ENCODE measurements at places on chromosomes 11 and 22.

- no peak for DNase-seq
These were observed 37.6 kb downstream of the ZNF195 start for GRCh38 chr11:3341298-3341697.

- no peak for DNase-seq
These were observed 120.5 kb downstream of the HIPK3 start for GRCh38 chr11:33377412-33378370.

DNA sequence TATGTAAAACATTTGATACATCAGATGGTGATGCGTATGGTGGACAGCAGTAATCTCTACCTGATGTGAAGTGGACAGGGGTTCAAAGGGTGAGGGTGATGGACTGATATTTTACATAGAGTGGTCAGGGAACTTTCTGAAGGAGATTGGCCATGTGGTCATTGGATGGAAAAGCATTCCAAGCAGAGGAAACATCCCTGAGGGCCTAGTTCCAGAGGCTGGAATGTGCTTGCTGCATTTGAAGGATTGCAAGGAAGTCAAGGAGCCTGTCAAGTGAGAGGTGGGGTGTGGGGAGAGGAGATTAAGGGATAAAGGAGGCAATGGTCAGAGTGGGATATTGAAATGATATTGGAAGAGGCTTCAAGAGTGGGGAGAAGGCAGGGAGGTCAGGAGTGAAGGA, 151.9 kb upstream of the NTM start:
- no peak for DNase-seq

DNA sequence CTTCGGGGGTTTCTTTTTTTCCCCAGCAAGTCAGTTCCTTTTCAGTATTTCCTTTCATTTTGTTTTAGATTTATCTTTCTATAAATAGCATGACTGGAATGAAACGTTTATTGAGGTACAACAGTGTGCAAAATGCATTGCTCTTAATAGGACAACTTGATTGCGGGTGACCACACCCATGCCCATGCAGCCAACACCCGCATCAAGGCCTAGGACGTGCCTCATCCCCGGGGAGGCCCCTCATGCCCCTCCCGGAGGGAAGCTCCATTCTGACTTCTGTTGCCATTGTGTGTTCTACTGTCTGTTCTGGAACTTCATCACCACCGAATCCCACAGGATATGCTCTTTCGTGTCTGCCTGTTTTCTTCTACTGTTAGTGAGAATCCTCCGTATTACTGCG, 82.2 kb downstream of the RPS6KA4 start:
- DNase-seq: no peak

DNA sequence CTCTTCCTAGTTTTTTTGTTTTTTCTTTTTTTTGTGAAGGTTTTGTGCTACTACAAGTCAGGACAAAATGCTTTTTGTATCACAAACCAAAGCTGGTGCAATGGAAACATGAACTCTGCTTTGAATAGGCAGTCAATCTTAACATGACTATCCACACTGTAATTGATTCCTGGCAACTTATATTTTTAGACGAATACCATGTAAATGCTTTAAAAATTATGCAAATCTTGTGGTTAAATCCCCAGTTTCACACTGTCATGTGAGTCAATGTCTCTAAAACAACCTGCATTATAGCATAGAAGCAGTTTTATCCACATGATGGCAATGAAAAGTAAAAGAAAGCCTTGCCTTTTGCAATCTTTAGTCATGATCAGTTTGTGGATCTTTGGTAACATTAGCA, 8.9 kb downstream of the TRPC6 start:
- DNase-seq: no peak

GRCh38 chr11:113926273-113927197, 21.9 kb downstream of the HTR3B start:
- no peak for DNase-seq

GRCh38 chr11:119103793-119104192, 2.1 kb upstream of the DPAGT1 start:
- no peak for DNase-seq

DNA sequence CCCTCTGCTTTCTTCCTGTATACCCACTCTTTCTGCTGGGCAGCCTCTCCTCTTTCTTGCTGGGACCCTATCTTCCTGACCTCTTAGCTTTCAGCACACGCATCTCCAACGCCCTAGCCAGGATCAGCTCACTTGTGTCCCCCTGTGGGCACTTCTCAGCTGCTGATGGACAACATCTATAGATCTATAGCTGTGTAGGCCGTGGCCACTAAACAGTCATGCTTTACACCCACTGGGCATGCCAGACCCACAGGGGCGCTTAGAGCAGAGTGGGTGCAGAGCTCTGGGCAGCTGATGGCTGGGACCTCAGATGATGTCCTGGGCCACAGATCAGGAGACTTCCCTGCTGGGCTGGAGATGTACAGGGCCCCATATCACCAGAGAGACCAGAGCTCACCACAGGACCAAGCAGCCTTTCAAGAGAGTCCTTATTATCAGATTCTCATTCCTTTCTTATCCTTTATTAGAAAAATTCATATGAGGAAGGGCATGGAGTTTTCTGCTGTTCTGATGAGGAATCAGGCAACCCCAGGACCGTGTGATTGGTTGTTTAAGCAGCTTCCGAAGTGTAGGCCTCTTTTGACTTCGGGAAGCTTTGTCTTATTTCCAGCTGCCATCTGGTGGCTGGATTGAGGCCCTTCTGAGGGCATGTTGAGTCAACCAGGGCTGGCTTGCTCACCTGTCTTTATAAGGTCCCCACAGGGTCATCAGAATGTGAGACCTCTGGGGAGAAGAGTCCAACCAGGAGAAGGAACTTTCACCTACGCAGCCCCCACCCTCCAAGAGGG, 60.5 kb downstream of the OSBP2 start:
- no peak for DNase-seq

DNA sequence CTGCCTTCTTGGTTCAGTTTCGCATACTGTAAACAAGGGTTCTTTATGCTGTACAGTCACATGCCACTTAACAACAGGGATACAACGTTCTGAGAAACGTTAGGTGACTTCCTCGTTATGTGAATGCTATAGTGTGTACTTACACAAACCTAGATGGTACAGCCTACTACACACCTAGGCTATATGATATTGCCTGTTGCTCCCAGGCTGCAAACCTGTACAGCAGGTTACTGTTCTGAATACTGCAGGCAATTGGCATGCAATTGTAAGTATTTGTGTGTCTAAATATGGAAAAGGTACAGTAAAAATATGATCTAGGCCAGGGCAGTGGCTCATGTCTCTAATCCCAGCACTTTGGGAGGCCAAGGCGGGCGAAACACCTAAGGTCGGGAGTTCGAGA, 85.7 kb upstream of the PRDM11 start:
- DNase-seq: no peak

DNA sequence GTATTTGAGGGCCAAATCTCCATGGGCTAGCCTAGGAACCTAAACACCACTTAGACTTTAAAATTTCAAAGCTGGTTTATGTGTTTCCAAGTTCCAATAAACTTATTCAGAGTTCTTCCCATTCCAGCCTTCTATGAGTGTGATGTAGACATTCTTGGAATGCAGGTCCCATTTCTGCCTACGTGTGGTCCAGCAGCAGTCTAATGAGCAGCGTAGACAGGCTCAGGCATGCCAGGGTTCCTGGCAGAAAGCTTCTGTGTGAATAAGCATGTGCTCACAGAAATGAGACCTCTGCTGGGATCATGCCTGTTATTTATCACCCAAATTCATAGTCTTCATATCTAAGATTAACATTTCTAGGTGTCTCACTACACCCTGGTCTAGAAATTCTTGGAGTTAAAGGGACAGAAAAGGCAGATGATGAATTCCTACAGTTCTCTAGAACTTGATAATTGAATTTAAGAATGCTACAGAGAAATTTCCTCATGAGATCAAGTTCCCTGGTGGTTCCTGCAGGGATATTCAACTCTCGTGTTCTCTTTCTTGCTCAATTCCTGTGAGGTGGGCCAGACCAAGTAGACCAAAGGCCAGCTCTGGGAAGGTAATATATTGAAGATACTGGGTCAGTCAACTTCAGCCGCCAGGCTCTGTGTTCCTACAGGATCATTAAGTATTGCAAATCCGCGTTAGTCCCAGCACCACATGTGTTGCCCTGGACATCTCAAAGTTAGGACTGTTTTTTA, 17.6 kb downstream of the RNF185 start:
- no peak for DNase-seq

GRCh38 chr11:17076517-17077239, 789 bp downstream of the RPS13 start:
- DNase-seq: no peak

GRCh38 chr22:41597635-41597953, 8.0 kb upstream of the PMM1 start:
- no peak for DNase-seq

- no peak for DNase-seq
These were observed 325.8 kb downstream of the C11orf87 start for GRCh38 chr11:109747839-109748238.

DNA sequence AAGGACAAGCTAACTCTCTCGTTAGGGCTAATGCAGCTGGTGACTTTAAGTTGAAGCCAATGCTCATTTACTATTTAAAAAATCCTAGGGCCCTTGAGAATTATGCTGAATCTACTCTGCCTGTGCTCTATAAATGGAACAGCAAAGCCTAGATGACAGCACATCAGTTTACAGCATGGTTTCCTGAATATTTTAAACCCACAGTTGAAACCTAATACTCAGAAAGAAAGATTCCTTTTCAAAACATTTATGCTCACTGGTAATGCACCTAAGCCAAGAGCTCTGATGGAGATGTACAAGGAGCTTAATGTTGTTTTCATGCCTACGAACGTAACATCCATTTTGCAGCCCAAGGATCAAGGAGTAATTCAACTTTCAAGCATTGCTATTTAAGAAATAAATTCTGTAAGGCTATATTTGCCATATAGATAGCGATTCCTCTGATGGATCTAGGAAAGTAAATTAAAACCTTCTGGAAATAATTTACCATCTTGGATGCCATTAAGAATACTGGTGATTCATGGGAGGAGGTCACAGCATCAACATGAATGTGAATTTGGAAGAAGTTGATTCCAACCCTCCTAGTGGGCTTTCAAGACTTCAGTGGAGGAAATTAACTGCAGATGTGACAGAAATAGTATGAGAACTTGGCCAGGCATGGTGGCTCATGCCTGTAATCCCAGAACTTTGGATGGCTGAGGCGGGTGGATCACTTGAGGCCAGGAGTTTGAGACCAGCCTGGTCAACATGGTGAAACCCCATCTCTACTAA, 14.5 kb downstream of the XNDC1N start:
- DNase-seq: no peak

- DNase-seq: no peak
These were observed 28.2 kb downstream of the MYH9 start for GRCh38 chr22:36359470-36359996.

GRCh38 chr11:85180528-85180927, 446.6 kb downstream of the DLG2 start:
- no peak for DNase-seq

DNA sequence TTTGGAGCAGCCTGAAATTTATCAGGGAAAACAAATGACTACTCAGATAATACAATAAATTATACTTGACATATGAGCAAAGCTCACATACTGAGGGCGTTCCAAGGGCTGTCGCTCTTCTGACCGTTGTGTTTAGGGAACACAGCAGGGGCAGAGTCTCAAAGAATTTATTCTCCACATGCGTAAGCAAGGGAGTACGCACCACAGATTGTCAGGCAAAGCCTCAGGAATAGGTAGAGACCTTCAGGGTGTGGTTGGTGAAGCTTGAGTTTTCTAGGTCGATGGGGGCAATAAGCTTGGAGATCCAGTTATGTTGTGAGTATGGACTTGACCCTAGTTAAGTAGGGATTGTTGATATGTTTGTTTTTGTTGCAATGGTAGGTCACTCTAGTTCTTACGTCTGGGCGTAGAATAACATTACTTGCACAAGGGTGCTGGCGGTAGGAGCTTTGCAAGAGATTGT, 830 bp downstream of the ACAT1 start:
- no peak for DNase-seq

- no peak for DNase-seq
These were observed 22.9 kb upstream of the FGF3 start for GRCh38 chr11:69841859-69842698.

- DNase-seq: no peak
These were observed 15.5 kb downstream of the SLC1A2 start for GRCh38 chr11:35403765-35404387.

GRCh38 chr11:74325649-74326645, 14.5 kb upstream of the P4HA3 start:
- peak; percentile 69 for DNase-seq

- no peak for DNase-seq
These were observed 63.6 kb upstream of the PPARA start for GRCh38 chr22:46086577-46087335.

GRCh38 chr22:40782521-40782920, 36.6 kb downstream of the SLC25A17 start:
- no peak for DNase-seq

GRCh38 chr11:134668076-134668475, 256.0 kb upstream of the B3GAT1 start:
- no peak for DNase-seq

GRCh38 chr11:90134478-90135003, at the start of gene NAALAD2:
Gene NAALAD2 (plus strand): TSS chr11:90134663. CDS start chr11:90134759, 96 bp downstream.
- peak; percentile 24 for DNase-seq

GRCh38 chr11:60777106-60777505, 8.0 kb upstream of the MS4A10 start:
- DNase-seq: no peak

GRCh38 chr11:36431429-36432092, 78.5 kb downstream of the TRAF6 start:
- DNase-seq: no peak

- DNase-seq: no peak
These were observed 44.3 kb downstream of the ZNRF3 start for GRCh38 chr22:28927630-28928029.

DNA sequence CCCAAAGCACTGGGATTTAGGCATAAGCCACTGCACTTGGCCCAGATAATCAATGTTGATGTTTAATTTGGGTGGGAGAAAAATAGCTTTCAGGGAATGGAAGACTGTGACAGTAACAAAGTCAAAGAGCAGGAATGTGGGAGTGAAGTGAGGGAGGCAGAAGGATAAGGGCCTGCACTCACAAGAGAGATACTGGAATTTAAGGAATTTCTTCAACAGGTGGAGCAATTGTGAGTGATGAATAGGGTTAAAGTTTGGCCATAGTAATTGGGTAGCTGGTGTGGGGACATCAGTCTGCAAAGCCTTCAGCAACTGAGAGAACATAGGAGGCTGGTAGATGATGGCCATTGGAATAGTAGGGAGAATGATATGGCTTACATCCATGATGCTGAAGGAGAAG, 8.6 kb upstream of the APBB1 start:
- no peak for DNase-seq

DNA sequence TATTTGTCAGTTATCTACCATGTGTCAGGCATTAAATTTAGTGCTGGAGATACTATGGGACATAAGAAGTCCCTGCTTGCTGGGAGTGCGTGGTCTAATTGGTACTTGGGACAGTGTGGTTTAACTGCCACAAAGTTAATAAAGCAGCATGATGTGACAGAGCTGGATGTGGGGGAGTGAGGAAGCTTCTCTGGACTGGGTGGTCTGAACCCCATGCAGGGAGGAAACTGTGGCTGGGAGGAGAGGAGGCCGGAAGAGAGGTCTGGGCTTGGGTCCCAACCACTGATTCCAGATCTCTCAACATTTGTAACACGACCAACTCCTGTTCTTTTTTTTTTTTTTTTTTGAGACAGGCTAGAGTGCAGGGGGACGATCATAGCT, 37.1 kb downstream of the ST3GAL4 start:
- no peak for DNase-seq
